Stimulated activated CD4-positive, alpha-beta T cell treated with anti-CD3 and anti-CD28 coated beads, Interleukin-4, amount 100 ng/mL, for 24 hours (primary cell): ENCODE measurements at places on chromosomes 2 and 18.
A peak's percentile ranks its signal among the peaks of the same experiment; 100 is the strongest.

DNA sequence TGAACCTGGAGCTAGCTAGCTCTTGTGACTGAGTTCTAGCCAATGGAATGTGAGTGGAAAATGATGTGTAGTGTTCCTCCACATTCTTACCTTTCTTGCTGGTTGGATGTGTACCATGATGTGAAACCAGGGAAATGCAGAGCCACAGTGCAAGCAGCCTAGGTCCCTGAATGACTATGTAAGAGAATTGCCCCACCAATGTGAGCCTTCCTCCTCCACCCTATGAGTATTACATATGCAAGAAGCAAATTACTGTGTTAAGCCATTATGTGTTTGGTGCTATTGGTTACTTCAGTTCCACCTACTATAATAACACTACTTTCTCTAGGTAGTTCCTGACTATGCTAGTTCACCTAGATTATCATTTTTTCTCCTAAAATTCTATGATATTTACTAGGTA, 39.6 kb downstream of the LCLAT1 start:
- peak; percentile 3 for DNase-seq

GRCh38 chr2:117308861-117309770, 505.4 kb upstream of the DDX18 start:
- no peak for DNase-seq

- DNase-seq, result peak; percentile 34
Observed at GRCh38 chr2:101205521-101206479, 46.9 kb upstream of the CNOT11 start.

GRCh38 chr2:120474486-120474885, 128.6 kb downstream of the INHBB start:
- DNase-seq, result no peak

GRCh38 chr2:45640576-45640975, 10.9 kb upstream of the PRKCE start:
- DNase-seq, result no peak
